T follicular helper cell (primary cell): ENCODE measurements at places on chromosomes 1 and 21.

- DNase-seq: no peak
These were observed 10.6 kb upstream of the C1orf162 start for GRCh38 chr1:111463029-111463683.

DNA sequence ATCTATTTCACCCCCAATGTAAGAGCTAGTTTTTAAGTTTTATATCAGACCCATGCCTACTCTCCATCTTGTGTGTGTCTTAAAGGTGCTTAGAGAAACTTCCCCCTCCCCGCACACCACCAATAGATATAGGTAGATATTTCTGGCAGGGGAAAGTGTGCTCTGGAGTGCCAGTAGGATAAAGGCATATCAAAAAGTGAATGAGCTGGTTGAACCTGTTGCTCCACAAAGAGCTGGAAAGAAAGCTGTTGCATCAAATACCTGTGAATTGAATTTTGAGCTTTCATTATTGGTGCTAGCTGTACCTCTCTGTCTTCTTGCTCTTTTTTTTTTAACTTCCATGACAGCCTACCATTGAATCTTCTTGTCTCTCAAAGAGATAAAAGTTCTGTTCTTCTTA, 32.8 kb downstream of the ARID1A start:
- DNase-seq: no peak

DNA sequence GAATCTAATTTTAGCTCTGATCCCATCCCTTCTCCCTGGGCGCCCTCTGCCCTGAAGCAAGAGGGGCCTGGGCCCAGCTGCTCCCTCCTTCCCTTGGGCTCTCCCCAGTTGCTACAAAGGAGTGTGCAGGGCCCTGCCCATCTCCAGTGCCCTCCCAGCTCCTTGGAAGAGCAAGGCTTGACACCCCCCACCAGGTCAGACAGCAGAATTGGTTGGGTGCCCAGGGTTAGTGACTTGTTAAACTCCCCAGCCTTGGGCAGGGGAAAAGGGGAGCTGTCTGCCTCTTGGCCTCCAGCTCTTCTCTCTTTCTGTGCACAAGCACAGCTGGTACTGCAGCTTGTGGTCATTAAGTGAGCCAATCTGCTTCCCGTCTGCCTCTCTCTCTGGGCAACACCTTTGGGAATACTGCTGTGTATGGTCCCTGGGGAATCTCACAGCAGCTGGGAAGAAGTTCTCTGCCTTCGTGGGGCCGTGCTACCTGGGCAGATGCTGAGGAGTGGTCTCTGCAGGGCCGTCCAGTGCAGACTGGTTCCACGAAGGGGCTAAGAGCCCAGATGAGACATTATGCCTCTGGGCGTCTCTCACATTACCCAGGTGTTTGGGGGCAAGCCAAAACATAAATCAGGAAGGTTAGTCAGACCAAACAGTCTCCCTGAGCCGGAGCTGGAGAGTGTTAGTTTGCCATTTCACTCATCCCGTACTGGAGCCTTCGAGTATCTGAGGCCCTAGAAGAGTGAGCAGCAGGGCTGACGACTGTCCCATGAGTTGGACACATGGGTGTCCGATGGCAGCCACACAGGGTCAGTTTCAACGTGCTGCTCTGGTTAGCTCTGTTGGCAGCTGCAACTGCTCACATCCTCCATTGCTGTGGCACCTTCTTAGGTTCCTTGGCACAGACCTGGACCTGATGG, 37.3 kb downstream of the TMEM53 start:
- no peak for DNase-seq

- DNase-seq: no peak
These were observed 183.0 kb downstream of the BARHL2 start for GRCh38 chr1:90534116-90534515.

DNA sequence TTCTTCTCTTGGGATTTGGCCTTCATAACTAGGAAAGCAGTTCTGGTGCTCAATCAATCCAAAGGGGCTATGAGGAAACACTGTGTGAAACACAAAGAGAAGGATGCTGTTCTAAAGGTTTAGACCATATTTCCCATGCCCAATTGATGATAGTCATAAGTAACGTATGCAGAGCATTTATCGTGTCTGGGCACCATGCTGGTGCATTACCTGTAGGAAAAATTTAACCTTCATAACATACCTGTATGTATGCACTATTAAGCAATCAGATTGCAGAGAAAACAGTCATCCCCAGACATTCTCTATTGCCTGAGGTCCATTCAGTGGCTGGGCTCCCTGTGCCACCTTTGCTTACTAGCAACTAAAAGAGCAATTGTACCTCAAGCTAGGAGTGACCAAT, 381.4 kb downstream of the PLPP3 start:
- no peak for DNase-seq

DNA sequence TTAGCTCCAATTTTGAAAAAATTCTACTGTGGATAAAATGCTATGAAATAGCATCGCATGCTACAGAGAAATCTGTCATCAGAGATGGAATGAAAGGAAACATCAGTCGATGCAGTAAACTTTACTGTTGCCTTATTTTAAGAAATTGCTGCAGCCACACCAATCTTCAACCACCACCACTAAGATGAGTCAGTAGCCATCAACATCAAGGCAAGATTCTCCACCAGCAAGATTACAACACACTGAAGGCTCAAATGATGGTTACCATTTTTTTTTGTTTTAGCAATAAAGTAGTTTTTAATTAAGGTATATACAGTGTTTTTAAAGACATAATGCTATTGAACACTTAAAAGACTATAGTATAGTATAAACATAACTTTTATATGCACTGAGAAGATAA, 95.6 kb upstream of the JUN start:
- DNase-seq: no peak

DNA sequence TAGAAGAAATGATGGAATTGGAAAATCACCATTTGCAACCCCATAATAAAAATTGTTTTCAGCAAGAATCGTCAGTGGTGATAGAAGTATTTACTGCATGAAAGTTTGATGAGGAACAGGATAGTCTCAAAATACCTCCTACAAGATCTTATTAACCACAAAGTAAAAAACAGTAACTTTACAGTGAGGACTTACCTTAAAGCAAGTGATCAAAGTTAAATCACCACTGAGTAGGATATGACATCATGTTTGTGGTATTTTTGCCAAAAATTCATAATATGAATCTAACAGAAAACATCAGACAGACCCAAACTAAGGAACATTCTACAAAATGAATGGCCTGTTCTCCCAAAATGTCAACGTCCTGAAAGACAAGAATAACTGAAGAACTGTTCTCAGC, 19.9 kb downstream of the ALDH9A1 start:
- DNase-seq: no peak

DNA sequence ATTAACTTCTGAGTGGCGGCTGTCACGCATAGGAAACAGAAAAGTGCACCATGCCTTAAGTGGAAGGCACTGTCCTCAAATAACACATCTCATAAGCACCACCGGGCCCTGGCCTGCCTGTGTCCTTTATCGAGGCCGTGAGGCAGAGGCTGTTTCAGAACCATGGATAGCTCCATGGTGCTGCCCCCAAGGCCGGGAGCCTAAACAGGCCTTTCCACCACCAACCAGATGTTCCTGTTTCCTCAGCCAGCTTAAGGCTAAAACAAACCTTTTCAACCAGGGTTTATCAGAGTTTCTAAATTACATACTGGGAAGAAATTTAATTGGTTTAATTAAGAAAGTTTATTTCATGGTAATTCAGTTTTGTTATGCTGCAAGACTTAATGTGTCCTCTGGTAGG, 114.4 kb downstream of the DMRTA2 start:
- no peak for DNase-seq

DNA sequence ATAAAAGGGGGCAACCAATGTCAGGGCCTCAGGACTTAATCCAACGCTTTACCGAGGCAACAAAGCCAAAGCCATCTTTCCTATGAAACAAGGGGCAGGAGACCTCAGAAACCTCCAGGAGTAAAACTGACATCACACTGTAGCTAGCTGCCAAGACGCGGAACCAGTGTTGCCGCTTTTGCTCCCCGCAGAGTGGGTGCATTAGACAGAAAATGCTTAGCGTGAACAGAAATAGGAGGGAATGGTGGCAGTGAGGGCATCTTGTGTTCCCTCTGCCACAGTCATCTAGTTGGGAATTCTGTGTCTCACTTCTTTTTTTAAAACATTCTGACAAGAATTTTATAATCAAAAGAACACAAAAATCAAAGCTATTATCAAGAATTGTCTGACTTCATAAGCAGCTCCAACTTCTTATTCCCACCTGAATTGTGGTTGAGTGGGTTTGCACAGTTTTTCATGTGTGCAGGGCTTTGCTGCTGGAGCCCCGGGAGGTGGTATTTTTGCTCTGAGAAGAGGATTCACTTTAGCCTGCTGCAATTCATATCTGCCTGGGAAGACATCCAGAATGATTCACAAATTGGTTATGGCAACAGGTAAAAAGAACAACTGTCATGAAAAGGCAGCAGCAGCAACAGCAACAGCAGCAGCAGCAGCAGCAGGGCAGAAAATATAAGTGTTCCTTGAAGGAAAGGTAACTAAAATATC, 82.2 kb upstream of the DIRAS3 start:
- DNase-seq: no peak

DNA sequence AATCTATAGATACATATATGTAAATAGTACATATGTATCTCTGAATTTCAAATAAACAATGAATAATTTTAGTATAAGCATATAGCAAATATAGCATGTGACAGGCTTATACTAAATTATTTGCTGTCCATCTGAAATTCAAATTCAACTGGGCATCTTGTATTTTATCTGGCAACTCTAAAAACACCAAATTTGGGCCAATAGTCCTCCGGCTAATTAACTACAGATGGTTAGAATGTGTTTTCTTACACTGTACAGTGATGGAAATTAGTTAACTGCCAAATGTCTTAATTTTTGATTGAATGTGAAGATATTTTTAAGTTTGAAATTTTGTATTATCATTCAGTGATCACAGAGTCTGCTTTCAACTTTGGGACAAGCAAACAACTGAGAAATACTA, 30.7 kb downstream of the KCNJ15 start:
- DNase-seq: no peak

DNA sequence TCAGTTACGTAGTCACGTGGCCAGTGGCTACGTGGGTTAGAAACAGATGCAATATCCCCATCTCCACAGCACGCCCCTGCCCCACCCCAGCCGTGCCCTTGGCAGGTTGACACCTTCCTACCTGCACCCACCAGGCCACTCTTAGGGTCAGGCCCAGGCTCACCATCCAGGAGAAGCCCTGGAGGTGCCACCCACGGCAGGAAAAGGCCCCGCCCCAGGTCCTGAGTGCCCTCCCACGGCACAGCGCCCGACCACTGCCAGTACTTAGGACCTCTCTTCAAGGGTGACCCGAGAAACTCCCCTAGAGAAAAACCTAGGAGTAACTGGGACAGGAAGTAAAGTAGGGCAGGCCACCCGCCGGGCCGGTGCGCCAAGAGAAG, 1.5 kb downstream of the C1orf35 start:
- no peak for DNase-seq

DNA sequence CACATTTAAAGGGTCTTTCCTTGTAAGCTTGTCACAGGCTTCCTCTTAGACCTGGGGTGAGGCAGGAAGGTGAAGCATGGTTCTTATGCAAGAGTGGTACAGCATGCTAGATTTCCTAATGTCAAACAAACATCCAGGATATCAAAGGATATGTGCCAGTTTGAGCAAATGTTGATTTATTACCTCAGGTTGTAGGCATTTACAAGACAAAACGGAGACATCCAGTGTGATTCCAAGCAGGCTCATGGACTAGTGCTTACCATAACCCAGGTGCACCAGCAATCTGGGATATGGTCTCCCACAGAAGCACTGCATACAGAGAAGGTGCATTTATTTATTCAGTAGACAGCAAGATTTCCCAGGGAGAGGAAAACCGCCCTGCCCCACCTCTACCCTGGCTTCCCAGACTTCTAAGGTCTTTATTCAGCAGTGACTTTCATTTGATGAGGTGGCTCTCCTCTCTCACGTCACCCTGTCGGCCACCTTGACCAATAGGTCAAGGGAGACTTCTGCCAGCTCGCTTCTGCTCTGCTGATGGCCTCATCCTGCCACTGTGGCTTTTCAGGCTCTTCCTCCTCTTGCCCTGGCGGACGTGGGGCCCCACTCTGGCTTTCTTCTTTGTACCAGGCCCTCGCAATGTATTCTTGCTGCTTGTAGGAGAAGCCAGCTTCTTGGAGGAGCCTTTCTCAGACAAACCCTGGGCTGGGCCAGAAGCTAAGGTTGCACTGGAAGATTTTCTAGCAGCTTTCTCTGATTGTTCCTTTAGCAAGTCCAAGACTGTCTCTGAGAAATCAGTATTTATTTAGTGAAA, 25.6 kb downstream of the HHIPL2 start:
- DNase-seq: no peak

GRCh38 chr1:223328566-223328965, 35.4 kb downstream of the SUSD4 start:
- no peak for DNase-seq

- DNase-seq: no peak
These were observed 14.9 kb downstream of the SLC26A9 start for GRCh38 chr1:205928317-205928716.

DNA sequence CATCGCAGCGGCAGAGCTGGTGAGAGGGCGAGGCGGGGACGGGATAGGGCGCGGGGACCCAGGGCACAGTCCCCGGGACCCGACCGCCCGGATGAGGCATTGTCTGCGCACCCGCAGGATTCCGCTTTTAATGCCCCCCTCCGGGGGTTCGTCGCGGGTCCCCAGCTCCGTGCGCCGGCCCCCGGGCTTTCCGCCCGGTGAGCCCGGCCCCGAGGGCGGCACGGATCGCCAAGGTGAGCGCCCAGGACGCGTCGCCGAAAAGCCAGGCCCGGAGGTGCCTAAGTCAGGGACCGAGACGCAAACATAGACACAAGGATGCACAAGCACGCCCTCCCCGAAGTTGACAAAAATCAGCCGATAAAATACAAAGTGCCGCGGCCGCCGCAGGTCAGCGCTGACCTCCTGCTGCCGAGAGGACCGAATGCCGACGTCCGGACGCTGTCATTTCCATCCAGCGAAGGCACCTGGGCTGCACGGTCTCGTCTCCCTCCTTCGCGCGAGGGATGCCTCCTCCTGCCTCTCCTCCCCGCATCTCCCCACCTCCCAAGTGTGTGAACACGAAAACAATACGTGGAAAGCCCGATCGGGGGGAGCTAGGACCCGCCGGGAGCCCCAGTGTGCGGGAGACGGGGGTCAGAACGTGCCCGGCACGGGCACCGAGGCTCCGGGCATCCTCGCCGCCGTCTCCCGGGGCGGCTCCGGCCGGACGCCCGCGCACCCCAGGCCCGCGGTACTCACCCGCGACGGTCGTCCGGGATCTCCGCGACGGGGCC, 101.1 kb upstream of the SOD1 start:
- peak; percentile 20 for DNase-seq

DNA sequence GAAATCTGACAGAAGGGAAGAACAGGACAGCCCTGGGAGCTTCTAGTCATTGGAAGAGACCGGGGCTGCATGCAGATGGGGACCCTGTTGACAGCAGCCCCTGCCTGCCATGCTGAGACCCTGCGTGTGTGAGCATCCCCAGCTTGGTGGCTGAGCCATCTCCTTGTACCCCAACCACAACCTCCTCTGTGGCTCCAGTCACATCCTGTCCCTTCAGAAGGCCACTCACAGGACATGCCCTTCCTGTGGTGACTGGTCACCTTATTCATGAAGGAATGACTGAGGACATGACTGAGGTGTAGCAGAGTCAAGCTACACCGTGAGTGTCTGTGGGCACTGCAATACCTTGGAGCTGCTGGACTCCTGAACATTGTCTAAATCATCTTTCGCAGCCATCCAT, 141.8 kb upstream of the ERRFI1 start:
- no peak for DNase-seq
